ENCODE measurements at places on chromosomes 2 and 18. TPM values are rescaled to one million over a fixed set of nuclear protein-coding genes. Genes with fewer than 3 reads are reported as not detected.

- no peak for DNase-seq
These were observed 197.3 kb downstream of the SH3RF3 start for GRCh38 chr2:109326306-109326705.

MROH2A gene
- total RNA-seq: not detected

ALKAL2 gene
- total RNA-seq: 2.9 TPM

DNA sequence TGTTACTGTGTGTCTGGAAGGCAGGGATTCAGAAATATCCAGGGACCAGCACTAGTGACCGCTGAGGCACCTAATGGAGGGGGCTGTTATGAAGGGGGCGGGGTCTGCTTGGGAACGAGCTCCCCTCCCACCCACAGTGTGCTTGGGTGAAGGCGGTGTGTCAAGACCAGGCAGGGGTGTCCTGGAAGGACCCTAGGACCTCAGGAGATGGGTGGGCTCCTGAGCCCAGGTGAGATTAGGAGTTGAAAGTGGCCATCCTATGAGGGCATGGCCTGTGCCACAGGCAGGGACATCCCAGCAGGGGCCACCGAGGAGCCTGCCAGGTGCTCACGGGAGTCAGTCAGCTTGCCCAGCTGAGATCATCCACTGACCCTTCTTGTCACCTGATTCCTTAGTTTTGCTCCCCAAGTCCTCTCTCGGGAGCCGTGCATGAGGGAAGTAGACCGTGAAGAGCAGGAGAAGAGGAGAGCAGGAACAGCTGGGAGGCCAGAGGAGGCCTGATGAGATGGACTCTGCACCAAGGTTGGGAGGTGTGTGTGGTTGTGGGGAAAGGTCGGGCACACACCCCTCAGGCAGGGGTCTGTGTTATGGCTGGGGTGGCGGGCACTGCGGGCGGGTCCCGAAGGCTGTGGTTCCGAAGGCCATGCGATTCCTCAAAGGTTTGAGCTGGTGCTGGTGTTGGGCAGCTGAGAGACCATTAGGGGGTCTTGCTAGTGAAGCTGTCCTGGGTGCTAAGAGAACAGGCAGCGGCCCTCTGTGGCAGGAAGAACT lies 180.9 kb upstream of the HS6ST1 start:
- no peak for DNase-seq

UGT1A10 gene
- not detected for total RNA-seq
